Stimulated activated CD4-positive, alpha-beta T cell treated with anti-CD3 and anti-CD28 coated beads, Interleukin-15, amount 100 ng/mL, for 48 hours (primary cell): ENCODE measurements at places on chromosomes 7 and 10.

GRCh38 chr10:75648854-75649253 lies 217.4 kb downstream of the LRMDA start:
- no peak for DNase-seq

DNA sequence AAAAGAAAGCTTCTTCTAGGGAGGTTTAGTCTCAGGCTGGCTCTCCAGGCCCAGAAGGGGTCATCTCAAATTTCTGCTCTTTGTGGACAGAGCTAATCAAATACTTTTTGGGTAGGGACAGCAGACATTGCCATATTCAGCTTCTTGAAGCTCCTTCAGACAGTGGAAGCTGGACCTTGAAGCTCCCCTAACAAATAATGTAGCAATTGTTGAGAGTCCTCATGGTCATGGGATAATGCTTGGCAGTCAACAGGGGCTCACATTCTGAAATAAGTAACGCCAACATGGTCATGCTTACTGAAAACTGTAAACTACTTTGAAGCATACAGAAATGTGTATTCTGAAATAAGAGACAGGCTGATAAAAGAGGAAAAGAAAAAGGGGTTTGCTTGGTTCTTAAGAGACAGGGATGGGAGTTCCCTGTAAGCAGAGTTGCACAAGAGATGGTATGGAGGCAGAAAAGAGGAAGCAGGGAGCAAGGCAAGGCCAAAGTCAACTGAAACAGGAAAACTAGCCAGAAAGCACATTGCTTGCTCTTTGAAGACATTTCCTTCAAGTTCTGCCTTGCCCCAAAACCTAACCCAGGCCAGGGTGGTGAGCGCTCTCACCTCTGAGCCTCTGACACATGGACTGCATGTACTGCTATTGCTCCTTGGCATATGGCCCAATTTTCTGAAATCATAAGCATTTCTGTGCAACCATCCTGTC lies 53.1 kb upstream of the KMT2E start:
- DNase-seq: no peak

DNA sequence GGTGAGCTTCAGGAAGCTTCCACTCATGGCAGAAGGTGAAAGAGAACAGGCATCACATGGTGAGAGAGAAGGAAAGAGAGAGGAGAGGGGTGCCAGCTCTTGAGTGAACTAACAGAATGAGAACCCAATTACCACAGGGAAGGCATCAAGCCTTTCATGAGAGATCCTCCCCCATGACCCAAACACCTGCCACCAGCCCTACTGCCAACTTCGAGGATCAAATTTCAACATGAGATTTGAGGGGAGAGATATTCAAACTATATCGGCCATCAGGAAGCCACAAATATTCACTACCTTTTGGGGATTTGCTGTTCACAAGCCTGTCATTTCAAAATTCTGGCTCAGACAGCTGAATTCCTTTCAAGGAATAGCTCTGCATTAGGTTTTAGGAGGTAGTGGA lies 39.9 kb upstream of the SMNDC1 start:
- DNase-seq: no peak

- no peak for DNase-seq
These were observed 361.0 kb downstream of the ETV1 start for GRCh38 chr7:13628239-13629001.

GRCh38 chr7:25884265-25884828 lies 267.7 kb upstream of the NFE2L3 start:
- DNase-seq: no peak

GRCh38 chr7:154306036-154306435 lies 253.8 kb downstream of the DPP6 start:
- DNase-seq: no peak
